NCI-H748 treated with DMSO at 0.1 percent for 48 hours (cell line): ENCODE measurements at places on chromosomes 2 and 18.

DNA sequence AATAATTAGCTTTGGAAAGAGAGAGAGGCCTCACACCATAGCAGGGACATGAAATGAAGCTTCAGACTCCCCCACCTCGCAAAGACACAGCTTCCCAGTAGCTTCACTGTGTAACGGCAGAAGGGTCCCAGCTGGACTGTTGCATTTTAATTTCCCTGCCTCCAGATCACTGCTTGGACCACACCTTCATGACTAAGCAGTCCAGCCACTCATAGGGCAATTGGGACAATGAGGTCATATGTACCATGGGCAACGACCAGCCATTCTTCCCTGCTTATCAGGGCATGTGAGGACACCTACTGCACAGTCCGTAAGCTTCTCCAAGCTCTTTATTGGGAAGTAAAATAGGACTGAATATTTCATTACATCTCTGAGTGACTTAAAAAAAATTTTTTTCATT lies 183.0 kb downstream of the MREG start:
- DNase-seq: no peak

DNA sequence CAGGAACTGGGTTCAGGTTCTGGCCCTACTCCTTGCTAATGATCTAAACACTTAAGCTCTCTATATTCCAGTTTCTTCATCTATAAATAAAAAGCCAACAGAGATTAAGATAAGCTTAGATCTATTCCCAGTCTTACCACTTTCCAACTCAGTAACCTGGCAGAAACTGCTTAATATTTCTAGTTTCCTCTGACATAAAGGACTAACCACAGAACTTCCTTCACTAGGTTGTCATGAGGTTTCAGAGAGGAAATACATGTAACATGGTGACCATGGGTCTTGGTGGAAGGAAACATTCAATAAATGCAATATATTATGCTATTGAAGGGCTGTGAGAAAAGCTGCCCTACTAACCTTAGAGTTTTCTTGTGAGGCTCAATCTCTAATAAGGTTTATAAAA lies 114.4 kb upstream of the PDE1A start:
- no peak for DNase-seq

DNA sequence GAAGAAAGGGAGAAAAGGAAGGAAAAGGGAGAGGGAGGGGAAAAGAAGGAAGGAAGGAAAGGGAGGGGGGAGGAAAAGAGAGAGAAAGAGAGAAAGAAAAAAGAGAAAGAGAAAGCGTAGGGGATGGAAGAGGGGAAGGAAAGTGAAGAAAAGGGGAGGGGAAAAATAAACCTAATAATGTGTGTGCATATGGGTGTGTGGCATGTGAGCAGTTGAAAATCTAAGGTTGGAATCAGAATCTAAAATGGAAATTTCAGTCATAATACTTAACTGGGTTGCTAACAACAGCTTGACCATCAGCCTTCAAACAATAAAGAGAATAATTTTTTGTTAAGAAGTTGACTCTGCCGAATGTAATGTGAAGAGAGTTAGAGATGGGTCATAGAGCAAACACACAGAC lies 407.9 kb upstream of the SLC14A2 start:
- DNase-seq: no peak

DNA sequence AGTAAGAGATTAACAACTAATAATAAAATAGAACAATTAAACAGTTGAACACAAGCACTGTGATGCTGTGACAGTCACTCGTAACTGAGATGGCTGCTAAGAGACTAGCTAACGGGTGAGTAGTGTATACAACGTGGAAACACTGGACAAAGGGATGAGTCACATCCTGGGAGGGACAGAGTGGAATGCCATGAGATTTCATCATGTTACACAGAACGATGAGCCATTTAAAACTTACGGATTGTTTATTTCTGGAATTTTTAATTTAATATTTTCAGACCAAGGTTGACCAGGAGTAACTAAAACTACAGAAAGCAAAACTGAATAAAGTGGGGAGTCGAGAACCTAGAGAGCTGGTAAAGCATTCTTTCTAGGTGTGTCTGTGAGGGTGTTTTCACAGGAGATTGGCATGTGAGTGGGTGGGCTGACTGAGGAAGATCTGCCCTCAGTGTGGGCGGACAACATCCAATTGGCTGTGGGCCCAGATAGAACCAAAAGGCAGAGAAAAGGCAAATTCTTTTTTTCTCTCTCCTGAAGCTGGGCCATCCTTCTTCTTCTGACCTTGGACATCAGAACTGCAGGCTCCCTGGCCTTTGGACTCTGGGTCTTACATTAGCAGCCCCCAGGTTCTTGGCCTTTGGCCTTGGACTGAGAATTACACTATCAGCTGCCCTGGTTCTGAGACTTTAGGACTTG lies 14.6 kb downstream of the TMSB10 start:
- DNase-seq: no peak

- DNase-seq: no peak
Measured at GRCh38 chr2:118473241-118473640, 374.2 kb downstream of the EN1 start.

DNA sequence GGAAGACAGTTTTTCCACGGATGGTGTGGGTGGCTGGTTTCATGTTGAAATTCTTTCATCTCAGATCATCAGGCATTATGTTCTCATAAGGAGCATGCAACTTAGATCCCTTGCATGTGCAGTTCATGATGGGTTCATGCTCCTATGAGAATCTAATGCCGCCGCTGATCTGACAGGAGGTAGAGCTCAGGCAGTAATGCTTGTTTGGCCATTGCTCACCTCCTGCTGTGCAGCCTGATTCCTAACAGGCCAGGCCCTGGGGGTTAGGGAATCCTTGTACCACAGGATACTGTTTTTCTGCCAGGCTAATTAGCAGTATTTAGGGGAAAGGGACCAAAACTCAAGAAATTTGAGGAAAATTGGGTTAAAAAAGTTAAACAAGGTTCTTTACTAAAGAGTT lies 5.3 kb upstream of the LHCGR start:
- no peak for DNase-seq

DNA sequence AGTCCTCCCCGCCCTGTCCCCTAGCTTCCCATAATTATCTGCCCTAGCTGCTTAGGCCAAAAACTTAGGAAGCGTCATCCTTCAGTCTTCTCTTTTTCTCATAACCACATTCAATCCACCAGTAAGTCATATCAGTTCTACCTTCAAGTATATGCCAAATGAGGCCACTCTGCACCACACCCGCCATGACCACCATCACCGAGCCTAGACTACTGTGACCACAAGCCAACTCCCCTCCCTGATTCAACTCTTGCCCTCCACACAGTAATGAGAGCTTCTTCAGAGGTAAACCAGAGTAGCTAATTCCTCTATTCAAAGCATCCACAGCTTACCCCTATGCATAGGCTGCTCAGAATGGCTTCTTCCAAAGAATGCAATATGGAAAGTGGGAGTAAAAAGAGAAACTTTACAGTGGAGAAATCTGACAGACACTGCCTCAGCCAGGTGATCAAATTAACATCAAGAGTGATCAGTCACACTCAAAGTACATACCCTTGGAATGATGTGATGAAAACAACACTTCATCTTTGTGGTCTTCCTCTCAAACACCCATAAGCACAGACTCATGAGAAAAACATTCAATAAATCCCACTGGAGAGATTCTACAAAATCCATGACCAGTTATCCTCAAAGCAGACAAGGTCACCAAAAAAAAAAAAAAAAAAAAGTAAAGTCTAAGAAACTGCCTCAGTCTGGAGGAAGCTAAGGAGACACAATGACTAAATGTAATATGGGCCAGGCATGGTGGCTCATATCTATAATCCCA lies 17.7 kb downstream of the MBOAT2 start:
- no peak for DNase-seq

DNA sequence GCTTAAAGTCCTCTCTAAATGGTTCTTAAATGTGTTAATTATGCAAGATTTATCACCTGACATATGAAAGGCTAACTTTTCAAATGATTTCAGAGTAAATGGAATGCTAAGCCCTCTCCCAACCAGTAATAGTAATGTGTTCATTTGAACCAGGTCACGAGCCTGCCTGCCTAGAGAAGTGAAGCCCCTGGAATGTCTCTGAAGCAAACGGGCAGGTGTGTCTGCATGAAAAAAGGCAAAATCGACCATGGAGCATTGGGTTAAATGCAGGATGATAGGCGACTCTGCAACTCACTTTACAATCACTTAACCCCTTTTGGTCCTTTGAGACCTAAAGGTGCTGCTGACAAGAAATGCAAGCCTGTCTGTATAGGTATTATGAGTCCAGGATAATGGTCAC lies 798.4 kb upstream of the ACVR2A start:
- no peak for DNase-seq

DNA sequence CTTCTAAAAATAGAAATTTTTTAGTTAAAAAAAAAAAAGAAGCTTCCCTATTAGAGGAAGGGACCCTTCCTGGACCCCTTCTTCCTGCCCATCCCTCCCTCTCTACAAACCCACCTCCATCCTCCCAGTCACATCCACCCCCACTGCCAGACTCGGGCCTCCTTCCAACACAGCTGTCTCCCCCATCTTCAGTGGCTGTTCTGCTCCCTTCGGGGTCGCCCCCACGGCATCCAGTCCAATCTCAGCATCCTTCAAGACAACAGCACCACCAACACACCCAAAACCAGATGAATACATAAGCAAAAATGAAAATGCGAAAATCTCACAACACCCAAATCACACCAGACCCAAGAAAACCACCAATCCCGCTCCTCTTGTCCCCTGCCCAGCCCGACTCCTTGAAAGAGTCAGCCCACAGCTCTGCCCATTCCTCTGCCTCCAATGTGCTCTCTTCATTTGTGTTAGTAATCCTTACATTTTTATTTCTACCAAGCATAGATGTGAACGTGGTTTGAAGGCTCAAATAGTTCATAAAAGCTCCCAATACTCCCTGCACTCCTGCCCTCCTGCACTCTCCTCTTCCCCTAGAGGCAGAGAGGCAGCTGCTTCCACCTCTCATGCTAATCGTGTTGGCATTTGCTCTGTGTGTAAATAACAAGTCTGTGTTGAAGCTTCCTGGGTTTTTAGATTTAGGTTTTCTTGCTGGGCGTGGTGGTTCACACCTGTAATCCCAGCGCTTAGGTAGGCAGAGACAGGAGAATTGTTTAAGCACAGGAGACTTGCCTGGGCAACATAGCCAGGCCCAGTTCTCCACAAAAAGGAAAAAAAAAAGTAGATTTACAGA lies 37.0 kb downstream of the MAL start:
- DNase-seq: no peak

DNA sequence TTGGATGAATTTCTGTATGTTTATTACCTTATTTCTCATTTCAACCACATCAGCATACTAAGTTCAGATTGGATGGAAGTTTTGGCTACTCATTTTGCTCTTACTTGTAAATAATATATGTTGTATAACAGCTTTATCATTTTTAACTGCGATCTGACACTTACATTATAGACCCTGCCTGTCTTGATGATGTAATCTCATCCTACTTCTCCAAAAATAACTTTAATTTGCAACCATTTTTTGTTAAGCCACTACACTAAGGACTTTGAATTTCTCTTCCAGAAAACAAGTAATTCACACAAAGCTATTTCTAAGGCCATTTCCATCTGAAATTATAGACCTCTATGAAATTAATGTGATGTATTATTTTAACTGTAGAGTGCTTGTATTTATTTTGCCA lies 240.7 kb downstream of the WDR7 start:
- DNase-seq: no peak

DNA sequence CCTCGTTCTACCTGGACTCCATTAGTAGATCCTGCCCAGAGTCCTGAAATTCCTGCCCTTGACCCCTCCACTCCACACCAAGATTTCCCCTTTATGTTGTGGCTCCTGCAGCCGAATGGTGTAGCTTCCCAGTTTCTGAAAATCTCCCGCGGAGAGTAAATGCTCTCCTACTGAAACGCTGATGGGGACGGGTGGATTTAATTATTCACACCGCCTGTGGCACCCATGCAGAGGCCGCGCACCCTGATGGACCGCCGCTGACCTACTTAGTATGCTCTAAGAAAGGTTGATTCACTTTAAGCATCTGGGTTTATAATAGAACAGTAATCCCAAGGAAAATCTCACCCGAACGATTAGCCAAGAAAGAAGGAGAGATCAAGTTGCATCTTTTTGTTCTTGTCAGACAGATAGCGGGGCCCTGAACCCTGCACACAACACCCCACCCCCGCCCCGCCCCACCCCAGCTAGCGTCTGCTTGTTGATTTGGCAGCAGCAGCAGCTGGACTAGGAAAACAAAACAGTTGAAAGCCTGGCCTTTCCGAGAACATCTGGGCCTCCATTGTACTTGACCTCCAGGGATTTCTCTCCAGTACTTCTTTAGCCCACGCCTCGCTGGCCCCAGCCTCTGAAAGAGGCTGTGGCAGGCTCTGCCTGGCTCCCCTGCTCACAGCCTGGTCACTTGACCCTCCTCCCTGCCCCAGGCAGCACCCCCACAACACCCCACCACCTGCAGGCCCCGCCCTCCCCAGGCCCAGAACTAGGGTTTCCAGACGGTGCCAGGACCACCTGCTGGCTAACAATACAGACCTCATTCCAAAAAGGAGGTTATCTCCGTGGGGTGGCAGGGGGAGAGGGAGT lies 53.6 kb downstream of the DPYSL5 start:
- no peak for DNase-seq

DNA sequence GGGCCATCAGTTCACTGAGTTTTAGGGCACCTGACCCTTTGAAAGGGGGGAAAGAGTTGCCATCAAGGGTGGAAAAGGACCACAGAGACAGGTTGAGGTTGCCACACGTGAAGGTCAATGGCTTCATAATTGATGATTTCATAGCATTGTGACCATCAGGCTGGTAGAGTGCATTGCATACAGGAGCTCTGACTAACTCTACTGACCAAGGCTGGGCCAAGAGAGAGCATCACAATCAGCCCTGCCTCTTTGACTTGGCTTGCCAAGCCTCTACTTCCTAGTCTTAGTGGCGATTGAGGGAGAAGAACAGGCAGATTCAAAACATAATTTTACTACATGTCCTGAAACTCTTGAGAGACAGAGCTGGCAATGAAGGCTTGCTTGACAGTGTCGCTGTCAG lies 5.8 kb upstream of the TNP1 start:
- no peak for DNase-seq

GRCh38 chr2:100818003-100818605 lies 1.8 kb upstream of the NPAS2 start:
- DNase-seq: no peak

- no peak for DNase-seq
Measured at GRCh38 chr2:94993176-94994062, 32.1 kb upstream of the MAL start.

- DNase-seq: no peak
Measured at GRCh38 chr2:180061546-180061945, 54.4 kb upstream of the CWC22 start.

DNA sequence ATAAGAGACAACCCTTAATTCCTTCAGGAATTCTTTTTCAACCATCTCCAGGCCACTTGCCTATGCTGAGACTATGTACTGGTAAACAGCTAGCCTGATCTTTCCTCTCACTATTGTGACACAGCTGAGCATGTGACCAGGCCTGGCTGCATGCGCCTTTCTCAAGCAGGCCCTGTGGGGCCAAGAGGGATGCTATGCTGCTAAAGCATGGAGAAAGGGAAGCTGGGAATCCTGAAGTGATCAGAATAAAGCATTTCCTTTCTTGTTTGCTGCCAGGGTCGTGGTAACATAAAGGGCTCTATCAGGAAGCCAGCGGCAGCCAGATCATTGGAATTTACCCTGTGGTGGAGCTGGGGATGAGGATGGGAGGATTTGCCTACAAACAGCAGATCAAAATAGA lies 29.8 kb upstream of the LCLAT1 start:
- DNase-seq: no peak
